IPS-NIHi11 (cell line): ENCODE measurements at places on chromosomes 6 and 20.

- no peak for DNase-seq
Observed at GRCh38 chr20:56676001-56676400, 46.9 kb downstream of the TFAP2C start.

GRCh38 chr20:60700728-60701127 lies 551.3 kb upstream of the CDH4 start:
- no peak for DNase-seq

DNA sequence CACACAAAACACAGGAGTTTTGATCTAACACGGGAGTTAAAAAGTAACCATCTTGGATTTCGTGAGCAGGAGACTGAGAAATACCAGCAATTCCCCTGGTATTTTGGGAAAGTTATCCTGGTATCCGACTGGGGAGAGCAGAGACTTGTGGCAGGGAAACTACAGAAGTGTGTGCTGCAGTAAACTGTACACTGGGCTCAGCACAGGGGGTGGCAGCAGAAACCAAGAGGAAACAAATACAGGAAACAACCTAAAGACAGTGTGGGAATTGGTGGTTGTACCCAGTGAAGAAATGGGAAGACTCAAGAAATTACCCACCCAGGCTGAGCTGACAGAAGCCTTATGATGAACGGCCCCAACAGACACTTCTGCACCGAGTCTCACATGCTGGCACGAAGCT lies 109.8 kb downstream of the CHD6 start:
- no peak for DNase-seq

DNA sequence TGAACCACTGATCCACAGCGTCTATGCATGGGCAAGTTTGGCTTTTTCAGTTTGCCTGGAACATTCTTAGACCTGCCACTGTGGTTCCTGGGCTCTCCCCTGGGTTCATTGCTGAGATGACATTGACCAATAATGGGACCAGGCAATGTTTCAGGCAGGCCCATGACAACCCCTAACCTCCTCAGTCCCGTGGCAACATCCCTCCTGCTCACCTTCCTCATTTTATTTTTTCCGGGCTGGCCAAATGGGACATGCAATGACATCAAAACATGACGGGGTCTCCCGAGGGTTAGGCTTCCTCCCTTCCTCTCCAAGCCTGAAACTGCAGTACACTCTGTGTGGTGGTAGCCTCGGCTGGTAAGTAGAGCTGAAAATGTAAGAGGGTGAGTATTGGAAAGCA lies 234.0 kb upstream of the RREB1 start:
- DNase-seq, result no peak

DNA sequence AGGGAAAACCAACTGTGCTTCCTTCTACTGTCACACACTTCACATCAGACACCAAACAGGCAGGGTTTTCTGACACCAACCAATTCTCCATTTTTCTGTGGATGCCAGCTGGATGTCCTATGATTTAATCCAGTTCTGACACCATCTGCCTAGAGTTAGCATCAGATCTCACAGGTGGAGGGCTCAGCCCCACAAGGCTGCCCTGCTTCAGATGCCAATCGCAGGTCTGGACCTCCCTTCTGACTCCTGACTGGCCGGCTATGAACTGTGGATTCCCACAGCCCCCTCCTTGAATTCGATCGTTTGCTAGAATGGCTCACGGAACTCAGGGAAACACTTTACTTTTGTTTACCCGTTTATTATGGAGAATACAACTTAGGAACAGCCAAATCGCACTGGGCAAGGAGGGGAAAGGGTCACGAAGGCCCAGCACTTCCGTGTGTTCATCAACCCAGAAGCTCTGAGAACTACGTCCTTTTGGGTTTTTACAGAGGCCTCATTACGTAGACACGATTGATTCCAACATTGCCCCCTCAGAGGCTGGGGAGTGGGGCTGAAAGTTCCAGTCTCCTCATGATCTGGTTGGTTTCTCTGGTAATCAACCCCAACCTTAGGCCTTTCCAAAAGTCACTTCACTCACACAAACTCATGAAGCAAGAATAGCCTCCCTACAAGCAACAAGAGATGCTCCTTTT lies 25.4 kb upstream of the MAS1 start:
- no peak for DNase-seq

DNA sequence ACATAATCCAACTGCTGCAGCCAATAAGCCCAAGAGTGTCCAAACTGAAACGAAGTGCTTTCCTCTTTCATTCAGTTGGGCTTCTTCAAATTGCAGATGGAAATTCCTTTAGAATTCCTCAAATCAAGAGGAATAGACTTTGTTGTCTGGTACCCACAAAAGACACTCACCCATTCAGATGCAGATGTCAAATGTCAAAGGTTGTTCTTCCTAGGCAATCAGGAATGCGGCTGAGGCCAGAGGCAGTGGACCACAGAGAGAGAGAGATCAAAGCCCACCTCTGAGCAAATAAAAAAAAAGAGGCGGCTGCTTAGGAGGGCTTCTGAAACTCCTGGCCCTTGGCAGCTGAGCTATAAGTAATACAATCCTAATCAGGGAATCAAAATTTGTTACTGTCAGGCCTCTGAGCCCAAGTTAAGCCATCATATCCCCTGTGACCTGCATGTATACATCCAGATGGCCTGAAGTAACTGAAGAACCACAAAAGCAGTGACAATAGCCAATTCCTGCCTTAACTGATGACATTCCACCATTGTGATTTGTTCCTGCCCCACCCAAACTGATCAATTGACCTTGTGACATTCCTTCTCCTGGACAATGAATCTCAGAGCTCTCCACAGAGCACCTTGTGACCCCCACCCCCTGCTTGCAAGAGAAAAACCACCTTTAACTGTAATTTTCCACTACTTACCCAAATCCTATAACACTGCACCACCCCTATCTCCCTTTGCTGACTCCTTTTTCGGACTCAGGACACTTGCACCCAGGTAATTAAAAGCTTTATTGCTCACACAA lies 303.0 kb upstream of the GJE1 start:
- DNase-seq, result peak; percentile 74

- no peak for DNase-seq
Observed at GRCh38 chr6:128672023-128672422, 151.6 kb upstream of the PTPRK start.

DNA sequence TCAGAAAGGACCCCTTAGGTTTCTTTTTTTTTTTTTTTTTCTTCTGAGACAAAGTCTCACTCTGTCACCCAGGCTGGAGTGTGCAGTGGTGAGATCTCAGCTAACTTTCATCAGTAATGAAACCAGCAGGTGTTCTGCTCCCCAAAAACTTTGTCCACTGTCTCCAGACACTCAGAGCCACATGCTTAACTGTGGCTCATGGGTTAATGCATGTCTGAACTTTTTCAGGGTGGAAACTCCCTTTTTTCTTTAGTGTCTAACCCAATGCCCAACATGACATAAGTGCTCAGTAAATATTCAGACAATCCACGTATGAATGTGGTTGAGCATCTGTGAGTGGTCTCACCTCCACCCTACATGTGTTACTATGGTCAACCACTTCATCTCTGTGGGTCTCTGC lies 45.4 kb downstream of the MYB start:
- DNase-seq, result no peak

DNA sequence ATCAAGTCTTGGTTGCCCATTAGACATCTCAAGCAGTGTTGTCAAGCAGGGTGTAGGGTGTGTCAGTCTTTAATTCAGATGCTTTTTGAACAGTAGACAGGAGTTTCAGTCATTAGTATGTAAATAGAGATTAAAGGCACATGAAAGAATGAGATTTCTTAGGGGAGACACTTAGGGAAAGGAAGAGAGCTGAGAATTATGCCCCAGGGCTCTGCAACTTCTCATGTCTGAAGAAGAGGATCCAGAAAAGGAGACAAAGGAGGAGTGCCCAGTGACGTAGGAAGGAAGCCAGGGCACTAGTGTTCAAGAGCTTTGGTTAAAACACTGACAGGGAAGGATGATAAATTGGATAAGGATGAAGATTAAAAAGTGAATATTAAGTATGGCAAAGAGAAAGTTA lies 569.7 kb downstream of the NKAIN2 start:
- no peak for DNase-seq

- peak; percentile 57 for DNase-seq
Observed at GRCh38 chr20:57473246-57474048, 51.5 kb downstream of the CTCFL start.

- DNase-seq, result peak; percentile 46
Observed at GRCh38 chr20:25669826-25670422, 26.7 kb downstream of the ZNF337 start.

GRCh38 chr6:134634966-134635365 lies 314.9 kb downstream of the ALDH8A1 start:
- DNase-seq, result no peak

DNA sequence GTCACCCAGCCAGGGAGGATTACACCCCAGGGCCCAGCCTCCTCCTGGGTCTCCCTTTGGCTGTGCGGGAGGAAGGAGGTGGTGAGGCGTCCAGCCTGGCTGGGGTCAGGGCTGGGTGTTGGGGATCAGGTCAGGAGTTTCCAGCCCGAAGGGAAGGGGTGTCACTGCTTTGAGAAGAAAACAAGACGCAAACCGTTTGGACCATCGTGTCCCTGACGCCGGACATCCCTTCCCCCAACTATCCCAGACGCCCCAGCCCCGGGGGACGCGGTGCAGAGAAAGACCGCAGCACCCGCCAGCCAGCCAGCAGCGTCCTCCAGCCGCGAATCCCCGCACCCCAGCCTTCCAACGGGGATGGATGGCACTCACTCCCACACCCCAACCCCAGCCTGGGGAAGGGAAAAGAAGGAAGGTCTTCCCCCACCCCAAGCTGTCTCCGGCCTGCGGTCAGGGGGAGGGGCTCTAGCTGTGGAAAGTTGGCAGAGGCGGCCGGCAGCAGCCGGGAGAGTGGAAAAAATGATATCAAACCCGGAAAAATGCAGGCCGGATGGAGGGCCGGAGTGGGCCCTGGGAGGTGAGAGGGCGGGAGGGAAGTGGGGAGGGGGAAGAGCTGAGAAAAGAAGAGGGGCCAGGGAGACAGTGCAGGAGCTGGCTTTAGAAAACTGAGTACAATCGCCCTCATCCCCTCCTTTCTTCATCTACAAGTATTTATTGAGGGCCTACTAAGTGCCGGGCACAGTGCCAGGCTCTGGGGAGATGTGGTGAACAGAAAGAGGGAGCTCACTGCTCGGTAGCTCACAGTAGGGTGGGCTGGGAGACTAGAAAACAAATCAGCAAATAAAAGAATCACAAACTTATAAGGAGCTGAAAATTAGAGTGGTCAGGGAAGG lies 10.6 kb downstream of the REM1 start:
- DNase-seq, result no peak

GRCh38 chr6:165811512-165811911 lies 148.5 kb upstream of the PDE10A start:
- no peak for DNase-seq

- DNase-seq, result no peak
Observed at GRCh38 chr20:3660262-3661059, 2.7 kb downstream of the GFRA4 start.

GRCh38 chr6:135522965-135523692 lies 25.6 kb upstream of the AHI1 start:
- no peak for DNase-seq

DNA sequence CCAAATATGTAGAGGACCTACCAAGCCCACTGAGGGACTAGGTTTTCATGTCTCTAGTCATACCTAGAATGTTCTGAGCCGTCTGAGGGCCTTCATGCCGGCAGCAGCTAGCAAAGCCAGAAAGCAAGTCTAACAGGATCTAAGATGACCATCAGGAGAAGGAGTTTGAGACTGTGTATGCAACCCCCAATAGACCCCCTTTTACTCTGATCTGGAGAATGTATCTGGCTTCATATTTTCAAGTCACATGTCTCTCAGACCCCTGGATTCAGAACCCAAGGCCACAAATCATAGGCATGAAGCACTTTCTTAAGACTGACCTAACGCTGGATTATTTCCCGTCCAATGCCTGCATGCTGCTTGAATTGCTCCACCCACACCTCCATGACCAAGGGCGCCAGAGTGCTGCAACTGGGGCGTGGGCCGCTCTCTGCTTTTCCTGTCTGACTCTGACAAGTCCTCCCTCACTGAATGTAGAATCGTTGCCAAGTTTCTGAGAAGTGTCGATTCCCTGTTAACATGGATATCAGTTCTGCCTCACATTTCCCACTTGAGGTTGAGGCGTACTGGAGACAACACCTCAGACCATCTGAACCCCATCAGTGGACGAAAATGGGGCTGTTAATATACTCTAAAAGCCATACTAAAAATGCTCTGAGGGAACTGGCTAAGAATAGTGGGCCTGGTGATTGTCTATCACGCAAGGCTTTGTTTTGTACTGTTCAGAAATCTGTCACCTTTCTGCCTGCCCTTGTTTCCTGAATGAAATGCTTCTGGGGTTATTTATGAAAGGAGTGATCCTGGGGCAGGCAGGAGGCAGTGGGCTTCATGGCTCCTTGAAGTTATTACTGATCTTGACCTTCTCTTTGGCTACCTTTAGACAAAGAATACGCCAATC lies 23.9 kb upstream of the ASXL1 start:
- no peak for DNase-seq

- DNase-seq, result no peak
Observed at GRCh38 chr6:79404677-79405076, 132.6 kb downstream of the LCA5 start.

GRCh38 chr20:58908221-58908620 lies 55.7 kb downstream of the GNAS start:
- no peak for DNase-seq

DNA sequence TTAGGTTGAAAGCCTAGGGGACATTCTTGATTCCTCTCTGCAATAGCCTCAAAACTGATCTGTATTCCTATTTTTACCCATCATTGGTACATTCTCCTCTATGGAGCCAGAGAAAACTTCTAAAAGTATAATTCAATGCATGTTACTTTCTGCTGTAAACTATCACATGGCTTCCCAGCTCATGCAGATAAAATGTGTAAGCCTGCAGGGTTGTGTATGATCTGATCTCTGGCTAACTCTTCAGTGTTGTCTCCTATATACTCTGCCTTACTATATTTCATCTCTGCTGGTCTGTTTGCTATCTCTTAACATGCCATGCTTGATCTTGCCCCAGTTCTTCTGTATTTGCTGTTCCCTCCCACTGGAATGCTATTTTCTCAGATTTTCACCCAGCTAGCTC lies 323.3 kb upstream of the RSPO3 start:
- no peak for DNase-seq

DNA sequence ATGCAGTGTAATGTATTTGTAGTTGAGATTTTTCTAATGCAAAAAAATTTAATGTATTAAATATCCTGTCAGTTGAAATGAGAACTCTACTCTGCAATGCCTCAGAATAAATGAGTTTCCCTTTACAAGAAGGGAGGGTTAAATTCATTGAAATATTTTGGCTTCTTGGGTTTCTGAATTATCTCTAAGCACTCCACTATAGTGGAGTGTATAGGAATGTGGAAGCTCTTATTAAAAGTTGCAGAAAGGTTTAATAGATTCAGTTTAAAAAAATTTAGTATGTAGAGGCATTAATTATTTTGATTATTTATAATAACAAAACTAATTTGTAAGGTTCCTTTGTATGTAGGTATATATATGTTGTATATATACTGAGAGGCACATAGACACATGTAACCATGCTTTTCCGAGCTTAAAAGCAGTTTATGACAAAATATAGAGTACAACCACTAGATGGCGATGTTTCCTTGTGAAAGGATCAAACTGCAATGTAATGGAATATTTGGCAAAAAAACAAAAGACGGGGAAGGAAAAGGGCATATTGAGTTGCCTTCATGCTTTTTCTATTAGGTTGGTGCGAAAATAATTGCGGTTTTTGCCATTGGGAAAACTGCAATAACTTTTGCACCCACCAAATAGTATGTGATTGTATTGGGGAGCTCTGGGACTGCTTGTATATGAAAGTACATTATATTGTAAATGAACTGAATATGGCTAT lies 144.2 kb downstream of the MYO6 start:
- DNase-seq, result peak; percentile 40

- DNase-seq, result no peak
Observed at GRCh38 chr6:135750081-135750480, 101.4 kb upstream of the PDE7B start.

- peak; percentile 56 for DNase-seq
Observed at GRCh38 chr6:50791900-50792508, 26.7 kb upstream of the TFAP2B start.
